ENCODE measurements at places on chromosomes 3 and 15.

DNA sequence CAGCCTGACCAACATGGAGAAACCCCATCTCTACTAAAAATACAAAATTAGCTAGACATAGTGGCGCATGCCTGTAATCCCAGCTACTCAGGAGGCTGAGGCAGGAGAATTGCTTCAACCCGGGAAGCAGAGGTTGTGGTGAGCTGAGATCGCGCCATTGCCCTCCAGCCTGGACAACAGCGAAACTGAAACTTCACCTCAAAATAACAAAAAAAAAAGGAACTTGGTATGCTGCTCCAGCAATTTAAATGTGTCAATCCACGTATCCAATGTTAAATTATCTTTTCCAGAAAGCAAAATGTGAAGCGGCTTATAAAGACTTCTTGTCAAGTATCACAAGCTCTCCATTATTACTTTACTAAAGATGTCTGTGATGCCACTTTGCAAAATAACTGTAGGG is 9.9 kb upstream of the ARIH1 start:
- DNase-seq: no peak

- no peak for DNase-seq
Observed at GRCh38 chr15:27686971-27687370, 412.1 kb downstream of the OCA2 start.

- no peak for DNase-seq
Observed at GRCh38 chr3:21310161-21310560, 440.8 kb downstream of the ZNF385D start.

- DNase-seq: no peak
Observed at GRCh38 chr15:67070892-67071664, 5.7 kb downstream of the SMAD3 start.

GRCh38 chr15:61184431-61184830 is 44.7 kb downstream of the RORA start:
- DNase-seq: no peak
